Neural progenitor cell (in vitro differentiated cells): ENCODE measurements at places on chromosomes 1 and 21. TPM values are rescaled to one million over a fixed set of nuclear protein-coding genes. Genes with fewer than 3 reads are reported as not detected.

SLC44A5 gene
- 13.5 and 25.3 TPM in 2 replicates for total RNA-seq

HDGF gene
- 246 and 366 TPM in 2 replicates for total RNA-seq

FCER1A gene
- total RNA-seq, result not detected in 2 replicates

GJA4 gene
- not detected in 2 replicates for total RNA-seq

ICOSLG gene
- total RNA-seq, result 0.22 and 0.25 TPM in 2 replicates

FAM177B gene
- not detected in 2 replicates for total RNA-seq

MANEAL gene
- 0.24 and 0.40 TPM in 2 replicates for total RNA-seq

LCE1D gene
- not detected in 2 replicates for total RNA-seq

DNA sequence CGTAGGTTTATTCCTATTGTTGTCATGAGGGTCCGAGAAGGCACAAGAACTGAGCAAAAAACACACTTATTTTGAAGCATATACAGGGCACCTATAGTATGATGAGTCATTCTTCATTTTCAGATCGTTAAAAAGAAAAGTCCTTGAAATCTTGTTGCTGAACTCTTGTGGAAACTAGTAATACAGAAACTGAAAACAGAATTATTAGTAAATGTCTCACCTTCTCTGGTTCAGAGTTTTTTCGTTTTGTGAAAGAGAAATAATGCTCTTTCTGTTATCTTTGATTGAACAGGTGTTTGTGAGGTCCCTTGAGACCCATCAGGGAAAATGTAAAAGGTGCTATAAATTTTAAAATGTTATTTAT, 102.0 kb upstream of the COA6 start:
- H3K36me3 ChIP-seq, result no peaks in the 10 kb centered on the region
- no peaks in the 10 kb centered on the region for H3K4me1 ChIP-seq
- no peak overlapping the region for H3K4me3 ChIP-seq
- DNase-seq, result no peak
- H3K27me3 ChIP-seq, result no peaks in the 10 kb centered on the region
- no peak overlapping the region for H3K27ac ChIP-seq

DNA sequence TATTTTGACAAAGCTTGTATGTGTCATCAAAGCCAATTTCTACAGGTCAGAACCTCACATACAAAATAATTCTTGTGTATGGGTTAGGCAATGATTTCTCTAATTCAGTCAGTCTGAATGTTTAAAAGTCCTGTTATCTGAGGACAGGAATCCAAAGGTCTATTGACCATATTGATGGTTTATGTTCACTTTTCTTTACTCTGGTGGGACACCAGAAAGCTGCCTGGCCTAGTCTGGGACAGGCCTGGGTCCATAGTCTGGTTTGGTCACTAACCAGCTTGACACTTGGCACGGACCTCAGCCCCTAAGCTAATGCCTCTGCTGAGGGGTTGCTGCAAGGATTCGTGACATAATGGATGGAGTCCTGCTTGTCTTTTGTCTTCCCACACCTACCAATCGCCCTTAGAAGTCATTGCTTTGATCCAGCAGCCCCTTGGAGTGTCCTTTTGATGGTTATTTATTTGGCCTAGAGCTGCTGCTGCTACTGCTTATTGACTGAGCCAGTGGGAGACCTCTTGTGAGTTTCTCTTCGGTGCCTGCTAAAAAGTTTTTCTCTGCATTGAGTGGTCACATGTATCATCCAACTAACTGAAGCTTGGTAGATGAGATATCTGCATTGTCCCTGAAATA, 15.7 kb downstream of the IFNAR2 start:
- H3K4me1 ChIP-seq, result peaks cover 19% of the 10 kb centered on the region
- H3K27me3 ChIP-seq, result no peaks in the 10 kb centered on the region
- H3K4me3 ChIP-seq, result no peak overlapping the region
- DNase-seq, result peak; percentile 23

DNA sequence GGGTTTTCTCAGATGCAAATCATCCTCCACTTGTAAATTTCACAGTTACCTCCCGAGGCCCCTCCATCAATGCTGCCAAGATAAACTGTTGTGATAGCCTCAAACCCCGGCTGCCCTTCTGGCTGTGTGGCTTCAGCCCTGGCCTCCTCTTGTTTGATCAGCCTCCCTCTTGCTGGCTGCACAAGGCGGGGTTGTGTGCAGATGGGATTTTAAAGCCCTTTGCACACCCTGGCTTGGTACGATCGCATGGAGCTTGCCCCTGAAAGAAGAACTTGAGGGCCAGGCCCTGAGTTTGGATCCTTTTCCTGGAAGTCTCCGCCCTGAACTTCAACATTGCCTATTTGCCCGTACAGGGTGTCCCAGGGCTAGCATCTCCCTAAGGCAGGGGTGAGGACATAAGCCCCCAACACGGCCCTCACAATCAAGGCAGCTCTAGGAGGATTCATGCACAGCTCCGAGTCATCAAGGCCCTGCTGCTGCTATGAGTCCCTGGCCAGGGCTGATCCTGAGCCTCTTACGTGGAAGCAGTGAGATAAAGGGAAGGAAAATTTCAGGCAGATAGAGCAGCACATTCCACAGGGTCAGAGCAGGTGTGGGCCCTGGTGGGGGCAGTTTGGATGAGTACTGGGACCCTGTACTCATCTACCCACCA, 181.2 kb upstream of the VAMP3 start:
- no peak for DNase-seq
- H3K36me3 ChIP-seq, result no peaks in the 10 kb centered on the region
- H3K27me3 ChIP-seq, result no peaks in the 10 kb centered on the region
- no peak overlapping the region for H3K27ac ChIP-seq
- no peak overlapping the region for H3K4me3 ChIP-seq

DNA sequence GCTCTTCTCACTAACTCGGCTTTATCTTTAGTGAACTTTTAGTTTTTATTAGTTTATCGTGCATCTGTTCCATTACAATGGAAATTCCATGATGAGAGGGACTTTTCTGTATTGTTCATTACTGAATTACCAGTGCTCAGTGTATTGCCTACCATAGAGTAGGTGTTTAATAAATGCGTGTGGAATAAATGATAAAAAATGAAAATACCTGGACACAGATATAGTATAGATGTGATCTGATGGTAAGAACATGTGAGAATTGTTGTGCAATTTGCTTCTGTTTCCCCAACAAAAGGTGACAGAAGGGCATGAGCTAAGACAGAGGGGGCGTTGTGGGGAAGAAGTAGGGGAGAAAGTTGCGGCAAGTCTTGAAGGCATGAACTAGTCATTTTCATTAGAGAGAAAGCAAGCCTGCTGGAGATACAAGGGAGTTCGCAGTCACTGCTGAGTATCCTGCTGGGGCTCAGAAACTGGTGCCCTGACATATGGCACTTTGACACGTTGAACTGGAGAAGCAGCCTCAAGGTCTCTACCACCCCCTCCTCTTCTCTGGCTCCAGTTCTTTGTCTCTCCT, 5.6 kb upstream of the COG2 start:
- no peak for DNase-seq
- H3K27ac ChIP-seq, result no peak overlapping the region
- H3K27me3 ChIP-seq, result peaks cover 6% of the 10 kb centered on the region
- no peaks in the 10 kb centered on the region for H3K4me1 ChIP-seq
- H3K36me3 ChIP-seq, result no peaks in the 10 kb centered on the region

GRCh38 chr1:42739753-42740700, at the start of gene CLDN19:
CLDN19 (minus strand) TSS chr1:42740236; CDS start chr1:42740063, 173 bp downstream.
- H3K36me3 ChIP-seq, result no peaks in the 10 kb centered on the region
- H3K27ac ChIP-seq, result no peak within 1 kb of the TSS
- peak within 1 kb of the TSS; percentile 16 for H3K4me3 ChIP-seq
- DNase-seq, result peak; percentile 90
- no peaks in the 10 kb centered on the region for H3K27me3 ChIP-seq

DNA sequence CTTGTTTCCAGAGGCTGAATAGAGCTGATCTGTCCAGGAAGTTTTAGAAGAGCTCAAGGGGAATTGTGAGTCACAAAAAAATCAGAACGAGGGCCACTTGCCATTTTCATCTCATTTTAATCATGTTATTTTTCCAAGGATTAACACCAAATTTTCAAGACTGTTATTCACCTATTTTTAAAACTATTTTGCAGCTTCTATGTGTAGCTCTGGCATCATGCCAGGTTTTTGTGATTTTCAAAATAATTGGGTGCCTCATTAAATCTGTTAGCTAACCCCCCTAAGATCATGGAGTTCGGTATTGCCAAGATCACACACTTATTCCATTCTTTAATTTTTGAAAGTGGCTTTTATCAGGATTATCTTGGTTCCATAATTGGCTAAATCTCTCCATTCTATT, 90.9 kb downstream of the RGS7 start:
- no peaks in the 10 kb centered on the region for H3K36me3 ChIP-seq
- no peaks in the 10 kb centered on the region for H3K27me3 ChIP-seq
- no peak for DNase-seq
- H3K27ac ChIP-seq, result no peak overlapping the region
- no peaks in the 10 kb centered on the region for H3K4me1 ChIP-seq

DNA sequence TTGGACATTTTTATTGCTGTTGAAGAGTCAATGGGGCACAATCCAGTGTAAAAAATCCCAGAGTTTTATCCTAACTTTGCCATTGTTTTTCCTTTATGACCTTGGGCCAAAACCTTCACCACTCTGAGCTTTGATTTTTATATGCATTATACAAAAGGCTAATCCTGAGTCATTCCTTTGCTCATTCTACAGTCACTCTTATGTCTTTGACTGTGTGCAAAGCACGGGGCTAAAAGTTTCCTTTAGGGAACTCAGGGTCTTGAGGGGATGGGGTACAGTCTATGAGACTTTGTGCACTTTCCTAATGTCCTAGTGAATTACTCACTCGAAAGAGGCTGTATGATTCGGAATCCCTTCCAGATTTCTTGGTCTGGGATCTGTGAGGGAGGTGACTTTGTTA, 543.2 kb upstream of the CAMK1G start:
- no peak overlapping the region for H3K27ac ChIP-seq
- H3K36me3 ChIP-seq, result no peaks in the 10 kb centered on the region
- H3K27me3 ChIP-seq, result no peaks in the 10 kb centered on the region
- no peaks in the 10 kb centered on the region for H3K4me1 ChIP-seq
- DNase-seq, result no peak

- H3K27ac ChIP-seq, result no peak overlapping the region
- no peaks in the 10 kb centered on the region for H3K36me3 ChIP-seq
- no peak overlapping the region for H3K4me3 ChIP-seq
- no peaks in the 10 kb centered on the region for H3K27me3 ChIP-seq
- no peak for DNase-seq
These were observed 65.5 kb downstream of the MAN1C1 start for GRCh38 chr1:25682059-25682601.

GRCh38 chr1:96039910-96040309, 681.7 kb upstream of the PTBP2 start:
- H3K36me3 ChIP-seq, result no peaks in the 10 kb centered on the region
- no peak overlapping the region for H3K27ac ChIP-seq
- no peaks in the 10 kb centered on the region for H3K27me3 ChIP-seq
- no peak overlapping the region for H3K4me3 ChIP-seq

DNA sequence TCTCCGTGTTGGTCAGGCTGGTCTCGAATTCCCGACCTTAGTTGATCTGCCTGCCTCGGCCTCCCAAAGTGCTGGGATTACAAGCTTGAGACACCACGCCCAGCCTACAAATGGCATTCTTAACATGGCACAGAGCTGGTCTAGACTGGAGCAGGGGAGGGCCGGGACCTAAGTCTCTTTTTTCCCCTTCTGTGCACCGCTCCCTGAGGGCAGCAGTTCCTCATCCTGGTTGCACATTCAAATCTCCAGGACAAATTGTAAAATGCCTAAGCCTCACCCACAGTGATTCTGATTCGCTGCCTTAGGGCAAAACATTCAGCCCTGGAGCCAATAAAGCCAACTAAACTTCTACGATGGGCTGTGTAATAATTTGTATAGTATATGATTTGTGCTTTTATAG, 10.1 kb upstream of the AVPR1B start:
- H3K36me3 ChIP-seq, result no peaks in the 10 kb centered on the region
- H3K27ac ChIP-seq, result no peak overlapping the region
- H3K27me3 ChIP-seq, result no peaks in the 10 kb centered on the region
- DNase-seq, result no peak
- H3K4me1 ChIP-seq, result no peaks in the 10 kb centered on the region
- no peak overlapping the region for H3K4me3 ChIP-seq

DNA sequence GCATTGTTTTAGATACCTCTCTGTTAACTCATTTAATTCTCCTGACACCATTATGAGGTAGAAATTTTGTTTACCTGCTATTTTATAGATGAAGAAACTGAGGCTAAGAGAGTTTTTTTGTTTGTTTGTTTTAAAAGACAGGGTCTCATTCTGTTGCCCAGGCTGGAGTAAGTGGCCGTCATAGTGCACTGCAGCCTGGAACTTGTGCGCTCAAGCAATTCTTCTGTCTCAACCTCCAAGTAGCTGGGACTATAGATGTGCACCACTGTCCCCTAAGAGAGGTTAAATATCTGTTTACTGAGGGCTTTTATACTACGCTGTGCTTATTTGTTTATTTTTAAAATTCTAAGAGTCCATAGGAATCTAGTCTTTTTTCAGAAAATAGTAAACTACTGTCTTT, 43.7 kb upstream of the CACYBP start:
- no peaks in the 10 kb centered on the region for H3K36me3 ChIP-seq
- H3K27ac ChIP-seq, result no peak overlapping the region
- no peak overlapping the region for H3K4me3 ChIP-seq
- peaks cover 23% of the 10 kb centered on the region for H3K4me1 ChIP-seq
- H3K27me3 ChIP-seq, result no peaks in the 10 kb centered on the region

- no peaks in the 10 kb centered on the region for H3K36me3 ChIP-seq
- H3K27me3 ChIP-seq, result no peaks in the 10 kb centered on the region
- no peak overlapping the region for H3K27ac ChIP-seq
- no peak overlapping the region for H3K4me3 ChIP-seq
These were observed 9.8 kb downstream of the INKA2 start for GRCh38 chr1:111729271-111729921.

DNA sequence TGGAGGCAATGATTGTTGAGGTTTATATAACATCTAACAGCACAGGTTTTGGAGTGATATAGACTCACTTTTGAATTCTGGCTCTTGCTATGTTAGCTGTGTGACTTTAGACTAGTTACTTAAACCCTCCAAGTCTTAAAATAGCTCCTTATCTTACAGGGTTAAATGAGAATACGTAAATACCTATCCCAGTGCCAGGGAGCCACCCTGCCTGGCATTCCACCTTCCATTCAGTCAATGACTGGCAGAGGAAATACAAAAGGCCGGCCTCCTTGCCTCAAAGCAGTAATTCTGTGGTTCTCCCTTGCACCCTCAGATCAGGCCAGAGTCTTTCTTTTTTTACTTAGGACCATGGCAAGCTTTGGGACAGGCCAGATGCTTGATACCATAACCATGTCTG, 31.8 kb downstream of the DBT start:
- H3K27ac ChIP-seq, result peak overlapping the region; percentile 29
- DNase-seq, result no peak
- no peak overlapping the region for H3K4me3 ChIP-seq
- no peaks in the 10 kb centered on the region for H3K4me1 ChIP-seq

DNA sequence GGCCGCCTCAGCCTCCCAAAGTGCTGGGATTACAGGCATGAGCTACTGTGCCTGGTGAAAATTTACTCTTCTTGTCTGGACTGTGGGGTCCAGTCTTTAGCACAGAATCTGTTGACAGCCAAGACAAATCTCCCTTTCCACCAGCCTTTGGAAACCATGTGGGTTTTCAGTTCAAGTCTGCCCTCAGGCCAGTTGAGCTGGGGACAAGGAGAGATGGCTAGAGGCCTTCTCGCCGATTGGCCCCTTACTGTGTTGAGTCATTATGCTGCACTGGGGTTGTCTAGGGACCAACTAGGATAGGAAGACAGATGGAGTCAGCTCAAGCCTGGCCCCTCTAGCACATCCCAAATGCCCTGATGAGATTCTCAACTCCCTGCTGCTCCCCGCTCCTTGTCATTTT, 8.6 kb upstream of the NKAIN1 start:
- no peak for DNase-seq
- H3K4me3 ChIP-seq, result no peak overlapping the region
- H3K27ac ChIP-seq, result no peak overlapping the region
- H3K27me3 ChIP-seq, result no peaks in the 10 kb centered on the region
- no peaks in the 10 kb centered on the region for H3K36me3 ChIP-seq

- no peak overlapping the region for H3K27ac ChIP-seq
- DNase-seq, result peak; percentile 40
- no peak overlapping the region for H3K4me3 ChIP-seq
- no peaks in the 10 kb centered on the region for H3K36me3 ChIP-seq
These were observed 17.8 kb upstream of the RAB29 start for GRCh38 chr1:205792961-205793673.
